ENCODE measurements at places on chromosomes 7 and 10. TPM values are rescaled to one million over a fixed set of nuclear protein-coding genes. Genes with fewer than 3 reads are reported as not detected.

GRCh38 chr7:92489634-92490033, 11.9 kb upstream of the ERVW-1 start:
- DNase-seq = no peak

DNA sequence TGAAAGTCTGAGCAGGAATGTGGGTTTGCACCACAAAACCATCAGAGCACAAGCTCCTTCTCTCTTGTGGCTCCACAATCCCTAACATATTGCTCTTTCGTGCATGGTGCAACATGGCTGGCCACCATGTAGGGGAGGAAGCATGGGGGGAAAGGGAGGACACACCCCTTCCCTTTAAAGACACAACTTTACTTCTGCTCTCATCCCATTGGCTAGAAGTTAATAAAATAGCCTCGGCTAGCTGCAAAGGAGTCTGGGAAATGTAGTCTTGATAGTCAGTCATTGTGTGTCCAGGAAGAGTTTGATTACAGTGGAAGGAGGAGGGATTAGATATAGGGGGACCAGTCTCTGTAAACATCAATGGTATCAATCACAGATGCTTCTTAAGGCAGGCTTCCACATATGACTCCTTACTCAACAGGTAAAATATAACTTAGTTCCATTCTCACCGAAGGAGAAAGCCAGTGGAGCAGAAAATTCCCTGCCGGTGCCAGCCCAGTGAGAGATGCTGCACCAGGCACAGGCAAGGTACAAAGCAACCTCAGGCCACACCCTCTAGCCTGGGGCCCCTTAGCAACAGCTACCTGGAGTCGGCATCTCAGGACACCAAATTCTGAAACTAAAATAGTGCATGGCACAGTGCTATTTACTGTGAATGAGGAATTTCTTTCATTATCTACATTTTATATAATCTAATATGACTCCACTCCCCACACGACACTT, 124.7 kb upstream of the CTBP2 start:
- no peak for DNase-seq

DNA sequence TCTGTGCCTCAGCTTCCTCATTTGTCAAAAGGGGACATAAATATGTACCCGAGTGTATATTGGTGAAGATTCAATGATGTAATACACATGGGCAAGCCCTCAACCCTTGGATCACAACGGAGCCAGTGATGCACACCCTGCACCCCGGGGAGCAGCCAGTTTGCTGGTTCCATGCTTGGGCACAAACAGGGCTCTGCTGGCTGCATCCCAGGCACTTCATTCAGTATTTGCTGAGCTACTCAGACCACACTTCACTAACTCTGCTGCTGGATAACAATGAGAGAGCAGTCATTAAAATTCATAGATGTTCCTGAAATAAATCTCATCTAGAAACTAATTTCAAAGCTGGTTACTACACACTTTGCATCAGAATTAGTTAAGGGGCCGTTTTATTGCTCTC, 72.0 kb downstream of the SCRN1 start:
- DNase-seq = no peak

DNA sequence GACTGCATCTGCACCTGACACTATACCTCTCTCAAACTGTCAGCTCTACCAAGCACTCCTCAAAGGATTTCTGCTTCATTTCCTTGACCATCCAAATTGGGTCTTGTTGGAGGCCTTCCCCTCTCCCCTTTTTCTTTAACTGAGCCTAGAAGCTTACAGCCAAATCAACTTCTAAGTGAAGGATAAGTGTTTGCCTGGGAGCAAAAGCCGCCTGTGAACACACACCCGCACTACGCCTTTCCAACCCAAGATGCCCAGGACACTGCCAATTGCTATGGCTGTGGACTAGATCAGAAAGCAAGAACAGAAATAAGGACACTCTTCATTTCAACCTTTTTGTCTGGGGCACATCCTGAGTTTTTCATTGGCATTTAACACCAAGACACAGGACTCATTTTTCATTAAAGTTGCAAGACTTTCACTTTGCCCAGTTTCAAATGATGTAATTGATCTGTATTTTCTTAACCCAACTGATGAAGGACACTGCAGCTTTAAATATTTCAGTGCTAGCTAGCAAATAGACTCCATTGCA, 52.8 kb downstream of the CPEB3 start:
- DNase-seq = no peak

DNA sequence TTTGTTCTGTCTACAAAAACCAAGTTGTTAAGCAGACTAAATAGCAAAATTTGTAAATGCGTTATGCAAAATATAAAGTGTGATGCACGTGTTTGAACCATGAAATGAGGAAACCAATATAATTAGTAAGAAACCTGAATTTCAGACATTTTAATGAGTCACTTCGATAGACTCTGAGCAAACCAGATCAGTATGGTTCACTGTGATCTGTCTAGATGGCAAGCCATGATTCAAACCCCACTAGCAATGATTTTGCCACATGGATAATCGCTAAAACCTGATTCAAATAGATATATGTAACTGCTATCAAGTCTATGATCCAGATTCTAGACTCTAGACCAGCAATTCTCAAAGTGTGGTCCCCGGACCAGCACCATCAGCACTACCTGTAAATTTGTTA, 24.8 kb downstream of the ZC3HAV1 start:
- no peak for DNase-seq

DNA sequence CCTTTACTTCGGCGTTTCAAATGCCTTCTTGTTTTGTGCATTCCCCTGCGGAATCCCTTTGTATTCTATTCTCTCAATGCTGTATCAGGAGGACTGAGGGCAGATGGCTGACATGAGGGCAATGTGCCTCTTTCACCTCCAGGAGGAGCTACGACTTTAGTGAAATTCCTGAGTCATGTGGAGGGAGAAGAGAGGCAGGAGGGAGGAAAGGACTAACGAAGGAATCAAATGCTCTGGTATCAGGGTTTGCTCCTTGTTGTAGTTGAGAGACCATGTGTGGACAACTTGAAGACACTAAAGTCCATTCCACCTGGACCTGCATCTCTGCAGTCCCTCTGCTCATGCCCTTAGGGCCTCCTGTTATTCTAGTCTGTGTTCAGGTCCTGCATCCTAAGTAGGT, 40.2 kb upstream of the PRSS58 start:
- no peak for DNase-seq

GRCh38 chr10:44937196-44938005, 22.2 kb upstream of the RASSF4 start:
- no peak for DNase-seq

DNA sequence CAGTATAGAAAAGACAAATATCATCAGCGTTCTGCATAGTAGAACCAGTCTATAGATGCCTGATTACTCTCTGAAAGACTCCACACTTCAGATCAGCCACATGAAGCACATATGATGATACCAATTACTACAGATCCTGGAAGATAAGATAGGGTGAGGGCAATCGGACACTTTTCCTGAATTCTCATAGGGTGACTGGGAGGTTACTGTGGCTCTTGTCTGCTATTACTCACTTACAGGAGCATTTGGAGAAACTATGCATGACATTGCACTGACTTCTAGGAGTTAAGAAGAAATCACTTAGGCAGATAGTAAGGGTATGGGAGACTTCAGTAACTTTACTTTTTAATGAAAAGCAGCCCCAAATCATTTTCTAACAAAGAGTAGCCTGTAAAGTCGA, 1140.9 kb downstream of the XPNPEP1 start:
- DNase-seq = no peak

DNA sequence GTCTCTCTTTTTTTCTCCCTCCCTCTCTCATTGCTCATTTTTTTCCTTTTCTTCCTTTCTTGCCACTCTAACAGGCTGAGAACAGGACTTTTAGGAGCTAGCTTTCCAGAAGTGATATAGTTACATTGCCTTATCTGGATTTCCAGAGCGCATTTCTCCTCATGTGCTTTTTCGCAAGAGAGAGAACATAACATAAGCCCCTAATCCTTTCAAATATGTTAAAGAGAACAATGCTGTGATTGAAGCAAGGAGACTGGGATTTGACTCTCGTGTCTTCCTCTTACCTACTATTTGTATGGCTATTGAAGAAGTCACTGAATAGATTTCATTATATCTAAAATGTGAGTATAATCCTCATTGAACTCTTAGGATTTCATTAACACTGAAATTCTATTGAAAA, 101.2 kb upstream of the PRPS1L1 start:
- DNase-seq = no peak

DNA sequence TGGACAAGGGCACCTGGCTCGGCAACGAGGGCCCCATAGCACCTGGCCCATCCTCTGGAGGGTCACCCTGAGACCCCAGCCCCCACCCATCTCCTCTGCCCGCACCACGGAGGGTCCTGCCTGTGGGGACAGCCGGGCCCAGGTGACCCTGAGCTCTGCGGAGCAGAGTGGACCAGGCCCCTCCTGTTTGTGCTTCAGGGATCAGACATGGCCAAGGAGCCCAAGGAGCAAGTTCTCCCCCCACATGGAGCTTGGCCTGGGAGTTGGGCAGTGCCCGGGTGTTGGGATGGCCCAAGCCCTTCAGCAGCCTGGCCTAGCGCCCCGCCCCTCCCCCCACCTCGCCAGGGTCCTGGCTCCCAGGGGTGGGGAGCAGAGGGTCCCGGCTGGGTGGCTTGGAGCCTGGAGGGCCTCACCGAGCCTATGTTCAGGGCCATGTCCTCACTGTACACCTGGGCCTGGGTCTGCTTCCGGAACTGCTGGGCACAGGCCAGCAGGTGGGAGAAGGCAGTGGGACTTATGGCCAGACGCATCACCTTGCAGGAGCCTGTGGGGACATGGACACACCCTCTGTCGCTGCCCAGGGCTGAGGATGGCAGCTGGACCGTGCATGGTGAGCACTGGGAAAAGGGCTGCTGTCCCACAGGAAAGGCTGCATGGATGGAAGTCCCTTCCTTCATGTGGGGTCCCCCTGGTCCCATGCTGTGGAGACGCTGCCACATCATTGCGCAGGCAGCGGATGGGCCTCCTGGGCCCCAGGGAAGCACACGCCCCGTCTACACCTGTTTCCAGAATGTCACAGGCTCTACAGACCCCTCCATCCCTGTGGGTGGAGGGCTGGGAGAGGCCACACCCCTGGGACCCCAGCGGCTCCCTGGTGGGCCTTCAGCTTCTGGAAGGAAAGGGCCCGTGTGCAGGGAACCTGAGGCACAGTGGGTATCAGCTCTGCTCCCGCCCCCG, 49.2 kb upstream of the NKX6-2 start:
- no peak for DNase-seq

DNA sequence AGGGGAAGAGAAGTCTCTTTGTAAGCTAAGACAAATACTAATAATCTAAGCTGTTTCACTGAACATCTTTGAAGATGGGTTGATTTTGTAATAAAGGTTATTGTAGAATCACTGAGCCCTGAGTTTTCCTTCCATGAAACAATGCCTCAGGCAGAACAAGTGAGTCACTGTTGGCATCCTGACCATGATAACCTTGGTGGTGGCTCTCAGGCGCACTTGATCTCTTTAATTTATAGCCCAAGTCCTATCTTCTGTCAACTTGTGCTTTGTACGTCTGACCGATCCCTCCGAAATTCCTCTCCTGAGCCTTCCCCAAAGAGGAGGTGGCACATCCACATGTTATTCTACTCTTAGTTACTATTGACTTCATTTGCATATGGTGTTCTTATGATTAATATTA, 812.9 kb downstream of the REEP3 start:
- no peak for DNase-seq

- no peak for DNase-seq
These were observed 171.9 kb downstream of the ARHGAP12 start for GRCh38 chr10:31756729-31757110.

- DNase-seq = no peak
These were observed 938 bp upstream of the CADPS2 start for GRCh38 chr7:122887198-122887597.

DNA sequence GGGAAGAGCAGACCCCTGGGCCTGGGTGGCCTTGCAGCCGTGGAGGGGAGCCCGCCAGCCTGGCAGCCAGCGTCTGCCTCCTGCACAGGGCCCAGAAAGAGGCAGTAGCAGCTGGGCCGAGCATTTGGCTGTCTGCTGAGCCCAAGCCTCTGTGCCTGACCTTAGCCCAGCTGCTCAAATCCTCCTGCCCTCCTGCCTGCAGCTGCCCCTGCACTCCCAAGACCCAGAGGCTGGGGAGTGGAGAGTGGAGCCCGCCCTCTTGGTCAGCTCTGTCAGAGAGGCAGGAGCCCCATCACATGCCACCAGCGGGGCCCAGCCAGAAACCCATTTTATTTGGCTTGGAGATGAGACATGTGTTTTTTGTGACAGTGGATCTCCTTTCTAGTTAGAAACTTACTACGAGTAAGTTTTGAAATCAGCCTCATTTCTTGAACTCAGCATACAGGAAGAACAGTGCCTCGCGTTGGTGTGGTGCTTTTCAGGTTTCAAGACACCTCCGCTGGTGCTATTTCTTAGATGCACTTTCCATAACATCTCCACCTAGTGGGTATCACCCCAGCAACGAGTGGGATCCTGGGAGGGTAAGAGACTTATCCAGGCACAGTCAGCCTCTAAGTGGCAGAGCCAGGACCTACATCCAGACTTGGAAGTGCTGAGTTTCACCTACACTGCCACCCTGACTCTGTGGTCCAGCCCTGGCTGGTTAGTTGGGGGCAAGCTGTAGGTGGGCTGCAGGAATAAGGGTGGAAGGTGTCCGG, 477.1 kb downstream of the RPS24 start:
- peak; percentile 24 for DNase-seq

DNA sequence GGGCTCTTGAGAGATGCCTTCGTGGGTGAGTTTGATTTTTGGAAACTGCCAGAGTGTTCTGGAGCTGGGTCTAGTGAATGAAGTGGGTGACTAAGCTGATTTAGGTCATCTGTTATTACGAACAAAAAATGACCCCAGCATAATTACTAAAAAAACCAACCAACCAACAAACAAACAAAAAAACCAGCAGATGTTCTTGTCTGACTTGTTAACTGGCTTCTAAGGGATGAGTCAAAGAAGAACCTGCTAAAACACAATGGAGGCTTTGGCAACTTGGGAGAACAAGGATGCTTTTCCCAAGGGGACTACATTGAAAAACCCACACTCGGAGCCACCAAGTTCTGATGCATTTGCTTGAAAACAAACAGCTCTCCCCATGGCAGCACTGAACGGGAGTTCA, 11.5 kb downstream of the TACR2 start:
- DNase-seq = no peak

PON1 gene
- not detected for total RNA-seq

KIAA1549 gene
- 0.95 TPM for total RNA-seq
